ENCODE measurements at places on chromosomes 7 and 10.

GRCh38 chr10:30688456-30688855 lies 58.9 kb upstream of the LYZL2 start:
- DNase-seq = no peak

- DNase-seq = no peak
These were observed 35.5 kb upstream of the ZNF32 start for GRCh38 chr10:43684292-43684559.

DNA sequence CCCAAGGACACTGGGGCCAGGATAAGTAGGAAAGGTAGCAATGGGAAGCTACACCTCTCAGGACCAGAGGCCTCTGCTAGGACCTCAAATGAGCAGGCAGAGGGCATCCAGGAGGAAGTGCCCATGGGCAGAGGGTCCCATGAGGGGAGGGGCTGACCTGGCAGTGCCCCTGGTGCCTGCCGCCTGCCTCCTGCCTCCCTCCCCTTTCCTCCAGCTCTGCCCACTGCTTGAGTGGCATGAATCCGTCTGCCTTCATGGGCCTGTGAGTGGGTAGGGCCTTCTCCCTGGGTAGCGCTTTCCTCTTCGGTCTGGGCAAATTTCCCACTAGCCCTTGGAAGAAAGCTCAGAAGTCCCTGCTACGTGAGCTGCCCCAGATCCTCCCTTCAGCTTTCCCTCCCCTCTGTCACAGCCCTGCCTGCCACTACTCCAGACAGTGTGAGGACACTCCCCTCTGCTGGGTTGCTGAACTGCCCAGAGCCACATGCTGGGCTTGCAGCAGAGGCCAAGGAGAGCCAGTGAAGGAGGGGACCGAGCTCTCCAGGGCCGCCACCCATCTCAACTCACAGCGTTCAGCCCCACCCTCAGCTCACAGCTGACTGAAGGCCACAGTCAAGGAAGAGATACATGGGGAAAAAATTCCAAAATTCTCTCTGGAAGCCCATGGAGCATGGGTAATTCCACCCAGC lies 141.4 kb downstream of the ARHGAP22 start:
- no peak for DNase-seq

DNA sequence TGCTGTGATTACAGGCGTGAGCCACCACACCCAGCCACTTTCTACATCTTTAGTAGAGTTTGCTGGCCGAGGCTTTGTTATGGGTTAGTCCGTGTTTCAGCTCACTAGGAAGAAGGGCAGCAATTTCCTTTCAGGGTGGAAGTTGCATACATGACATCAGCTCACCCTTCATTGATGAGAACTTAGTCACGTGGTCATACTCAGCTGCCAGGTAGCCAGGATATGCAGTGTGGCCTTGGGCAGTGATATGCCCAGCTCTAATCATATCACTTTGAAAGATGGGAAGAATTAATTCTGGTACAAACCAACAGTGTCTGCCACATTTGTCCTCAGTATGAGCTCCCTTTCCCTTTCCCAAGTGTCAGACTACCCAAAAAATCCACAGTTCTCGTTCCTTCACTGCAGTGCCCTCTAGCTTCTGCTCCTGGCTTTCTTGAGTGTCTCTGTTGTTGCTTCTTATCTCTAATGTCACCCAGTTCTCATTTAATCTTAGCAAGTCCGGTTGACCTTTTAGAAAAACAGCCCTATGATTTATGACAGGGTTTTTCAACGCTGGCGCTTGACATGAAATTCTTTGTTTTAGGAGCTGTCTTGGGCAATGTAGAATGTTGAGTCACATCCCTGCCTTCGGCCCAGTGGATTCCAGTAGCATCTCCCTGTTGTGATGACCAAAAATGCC lies 108.7 kb upstream of the ITGB1 start:
- DNase-seq = no peak

DNA sequence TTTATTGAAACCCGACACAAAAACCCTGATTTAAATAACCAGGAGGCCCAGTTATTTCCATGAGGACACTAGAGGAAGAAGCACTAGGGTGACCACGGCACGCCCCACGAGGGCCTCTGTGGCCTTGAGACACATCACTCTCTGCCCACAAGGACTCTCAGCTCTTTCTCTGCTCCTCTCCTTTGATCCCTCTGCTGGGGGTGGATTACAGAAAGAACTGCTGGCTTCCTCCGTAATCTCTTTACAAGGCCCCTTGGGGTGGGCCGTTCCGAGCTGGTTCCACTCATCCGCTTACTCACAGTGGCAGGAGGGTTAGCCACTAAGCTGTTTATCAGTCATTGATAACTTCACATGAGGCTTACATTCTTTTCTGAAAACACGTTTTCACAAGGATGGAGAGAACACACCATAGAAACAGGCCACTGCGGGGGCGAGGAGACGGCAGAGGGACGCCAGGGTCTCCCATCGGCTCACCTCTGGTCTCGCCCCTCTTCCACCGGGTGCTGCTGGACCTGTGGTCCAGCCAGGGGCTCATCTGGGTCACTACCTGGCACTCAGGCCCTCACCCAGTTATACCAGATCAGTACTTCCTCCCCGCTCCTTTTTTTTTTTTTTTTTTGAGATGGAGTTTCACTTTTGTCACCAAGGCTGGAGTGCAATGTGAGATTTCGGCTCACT lies 17.6 kb upstream of the PFKFB3 start:
- DNase-seq = no peak

GRCh38 chr7:77685233-77685632 lies 11.0 kb upstream of the RSBN1L start:
- DNase-seq = no peak

DNA sequence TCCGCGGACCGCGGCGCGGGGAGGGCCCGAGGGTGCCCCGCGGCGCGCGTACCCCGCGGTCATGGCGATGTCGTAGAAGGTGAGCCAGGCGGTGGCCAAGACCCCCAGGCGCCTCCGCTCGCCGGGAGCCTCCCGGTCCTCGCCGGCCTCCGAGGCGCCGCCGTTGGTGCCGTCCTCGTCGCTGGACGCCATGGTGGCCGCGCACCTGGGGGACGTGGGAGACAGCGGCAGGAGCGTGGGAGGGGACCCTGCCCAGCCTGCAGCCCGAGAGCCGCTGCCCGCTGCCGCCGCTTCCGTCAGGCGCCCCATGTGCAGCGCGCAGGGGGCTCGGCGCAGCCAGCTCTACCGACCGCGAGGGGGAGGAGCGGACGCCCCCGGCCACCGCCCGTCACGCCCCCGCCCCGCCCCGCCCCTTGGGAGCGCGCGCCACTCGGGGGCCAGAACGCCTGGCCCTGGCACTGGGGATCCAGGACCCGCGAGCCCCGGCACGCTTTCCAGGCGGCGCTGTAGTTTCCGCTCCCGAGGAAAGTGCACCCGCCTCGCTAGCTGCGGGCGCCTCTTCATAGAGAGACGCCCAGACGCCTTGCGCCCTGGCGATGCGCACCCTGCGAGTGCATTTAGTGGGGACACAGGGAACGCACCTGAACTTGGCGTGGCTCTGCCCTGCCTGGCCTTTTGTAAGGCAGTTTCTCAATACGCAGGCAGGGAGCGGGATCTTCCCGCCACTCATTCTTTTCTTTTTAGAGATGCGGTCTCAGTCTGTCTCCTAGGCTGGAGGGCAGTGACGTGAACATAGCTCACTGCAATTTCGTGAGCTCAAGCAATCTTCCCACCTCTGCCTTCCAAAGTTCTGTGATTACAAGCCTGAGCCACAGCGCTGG lies at the start of gene HACD1:
HACD1 (minus strand) TSS at position 344 of the 881 bp plus-strand sequence; CDS start at position 309, 35 bp downstream.
- peak; percentile 23 for DNase-seq

GRCh38 chr7:127950233-127950935 lies 80.9 kb downstream of the LRRC4 start:
- no peak for DNase-seq

DNA sequence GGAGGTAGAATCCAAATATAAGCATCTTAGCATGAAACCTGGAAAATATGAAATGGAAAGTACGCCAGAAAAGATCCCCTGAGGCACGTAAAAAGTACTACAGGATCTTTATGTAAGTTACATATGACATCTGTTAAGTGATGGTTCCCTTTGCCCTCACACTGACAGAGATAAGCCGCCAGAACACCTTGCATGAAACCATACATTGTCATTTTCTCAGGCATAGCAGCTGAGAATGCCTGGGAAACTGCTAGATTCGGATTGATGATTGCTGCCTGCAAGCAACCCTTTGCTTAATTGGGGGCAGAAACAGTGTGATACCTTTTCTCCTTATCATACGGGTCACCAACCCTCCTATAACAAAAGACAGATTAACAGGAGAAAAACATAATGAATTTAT lies 826.6 kb upstream of the LRRN3 start:
- DNase-seq = no peak

- DNase-seq = no peak
These were observed 12.3 kb upstream of the TRDMT1 start for GRCh38 chr10:17213646-17214349.

DNA sequence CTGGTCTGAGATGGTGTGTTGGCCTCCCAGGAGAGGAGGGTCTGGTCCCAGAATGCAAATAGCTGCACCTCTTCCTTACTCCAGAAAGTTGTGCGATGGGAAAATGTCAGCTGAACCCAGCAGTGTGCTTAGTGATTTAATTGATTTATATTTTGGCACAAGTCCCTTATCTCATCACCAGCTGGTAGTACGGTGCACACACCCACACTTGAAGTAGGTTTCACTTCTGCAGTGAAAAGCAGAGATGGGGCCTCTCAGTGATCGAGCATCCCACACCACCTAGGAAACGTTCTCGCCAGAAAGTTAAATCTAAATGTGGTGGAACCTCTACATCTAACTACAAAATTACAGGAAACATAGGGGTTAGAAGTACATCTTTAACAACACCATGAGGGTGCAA lies 80.4 kb downstream of the UBE3C start:
- no peak for DNase-seq

GRCh38 chr7:157077986-157078644 lies 60.6 kb upstream of the UBE3C start:
- DNase-seq = no peak

DNA sequence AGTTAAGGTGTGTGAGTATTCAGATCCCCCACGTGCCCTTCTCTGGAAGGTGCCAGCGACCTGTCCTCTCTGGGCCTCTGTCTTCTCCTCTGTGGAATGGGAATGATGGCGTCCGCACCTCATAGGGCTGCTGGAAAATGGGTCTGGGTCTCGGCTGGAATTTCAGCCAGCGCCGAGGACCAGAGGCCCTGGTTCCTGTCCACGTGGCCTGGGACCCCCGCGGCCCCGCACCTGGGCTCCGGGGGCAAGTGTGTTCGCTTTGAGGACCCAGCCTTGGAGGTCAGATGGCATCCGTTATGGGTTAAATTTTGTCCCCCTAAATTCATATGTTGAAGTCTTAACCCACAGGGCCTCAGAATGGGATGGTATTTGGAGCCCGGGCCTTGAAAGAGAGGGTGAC lies 32.6 kb upstream of the PSMG3 start:
- DNase-seq = no peak

- DNase-seq = no peak
These were observed 18.6 kb downstream of the OGDHL start for GRCh38 chr10:49743464-49744075.

DNA sequence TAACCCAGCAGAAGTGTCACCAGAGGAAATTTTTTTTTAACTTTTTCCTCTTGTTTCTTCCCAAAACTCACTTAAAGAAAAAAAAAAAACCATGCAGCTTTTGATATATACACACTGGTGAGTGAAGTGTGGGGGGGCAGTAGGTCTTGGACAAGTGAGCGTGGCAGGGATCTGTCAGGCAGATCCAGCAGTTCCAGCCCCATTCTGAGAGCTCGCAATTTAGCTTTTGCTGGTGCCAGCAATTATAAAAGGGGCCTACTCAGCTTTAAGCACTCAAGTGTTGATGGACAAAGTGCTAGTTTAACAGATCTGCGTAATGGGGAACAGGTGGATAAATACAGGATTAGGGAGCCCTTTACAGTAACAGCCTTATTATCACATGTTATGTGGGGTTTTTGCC lies 619.2 kb upstream of the GALNT17 start:
- DNase-seq = no peak

GRCh38 chr10:125871338-125871737 lies 9.8 kb downstream of the DHX32 start:
- DNase-seq = no peak

GRCh38 chr7:38681882-38682281 lies 50.7 kb upstream of the AMPH start:
- DNase-seq = no peak

- DNase-seq = no peak
These were observed 2.4 kb upstream of the SERPINE1 start for GRCh38 chr7:101124376-101125056.

DNA sequence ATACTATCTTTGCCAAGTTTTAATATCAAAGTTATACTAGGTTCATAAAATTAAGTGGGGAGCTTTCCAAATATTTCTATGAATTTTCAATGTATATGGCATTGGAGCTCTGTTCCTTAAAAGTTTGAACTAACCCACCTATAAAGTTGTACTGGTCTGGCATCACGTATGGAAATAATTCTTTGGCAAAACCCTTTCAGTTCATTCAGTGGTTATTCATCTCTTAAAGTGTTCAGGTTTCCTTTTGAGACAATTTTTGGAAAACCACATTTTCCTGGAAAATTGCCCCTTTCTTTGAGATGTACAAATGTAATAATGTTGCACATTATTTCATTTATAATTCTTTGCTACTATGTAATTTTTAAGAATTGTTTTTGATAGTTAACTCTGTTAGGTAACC lies 62.5 kb upstream of the INPP5A start:
- DNase-seq = no peak

- no peak for DNase-seq
These were observed 36.0 kb upstream of the NPFFR1 start for GRCh38 chr10:70319824-70320223.

DNA sequence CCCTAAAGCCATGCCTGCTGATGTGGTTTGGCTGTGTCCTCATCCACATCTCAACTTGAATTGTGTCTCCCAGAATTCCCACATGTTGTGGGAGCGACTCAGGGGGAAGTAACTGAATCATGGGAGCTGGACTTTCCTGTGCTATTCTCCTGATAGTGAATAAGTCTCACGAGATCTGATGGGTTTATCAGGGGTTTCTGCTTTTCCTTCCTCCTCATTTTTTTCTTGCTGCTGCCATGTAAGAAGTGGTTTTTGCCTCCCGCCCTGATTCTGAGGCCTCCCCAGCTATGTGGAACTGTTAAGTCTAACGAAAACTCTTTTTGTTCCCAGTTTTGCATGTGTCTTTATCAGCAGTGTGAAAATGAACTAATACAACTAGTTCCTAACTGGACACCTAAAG lies 11.8 kb downstream of the MACROH2A2 start:
- DNase-seq = no peak

DNA sequence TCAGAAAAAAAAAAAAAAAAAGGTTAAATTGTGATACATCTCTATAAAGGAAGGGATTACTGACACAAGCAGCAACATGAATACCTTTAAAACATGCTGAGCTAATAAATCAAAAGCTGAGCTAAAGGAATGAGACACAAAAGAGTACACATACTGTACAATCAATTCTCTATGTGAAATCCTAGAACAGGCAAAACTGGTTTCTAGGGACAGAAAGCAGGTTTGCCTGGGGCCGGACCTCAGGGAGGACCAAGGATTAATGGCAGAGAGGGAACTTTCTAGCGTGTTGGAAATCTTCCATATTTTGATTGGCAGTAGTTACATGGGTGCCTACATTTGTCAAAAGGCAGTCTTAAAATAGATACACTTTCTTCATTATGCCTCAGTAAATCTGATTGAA lies 52.5 kb downstream of the KLRG2 start:
- no peak for DNase-seq

GRCh38 chr7:45174966-45175765 lies 17.6 kb downstream of the RAMP3 start:
- DNase-seq = no peak

- DNase-seq = no peak
These were observed 6.1 kb upstream of the MYOZ1 start for GRCh38 chr10:73647211-73647874.

- no peak for DNase-seq
These were observed 551.2 kb downstream of the GALNT17 start for GRCh38 chr7:71682841-71683781.

- DNase-seq = no peak
These were observed 46.5 kb downstream of the MCU start for GRCh38 chr10:72738486-72738885.

Measured in activated CD4-positive, alpha-beta T cell treated with anti-CD3 and anti-CD28 coated beads, Interleukin-2, amount 50 U/mL, for 4 hours (primary cell).